Activated T-helper 17 cell treated with anti-CD3 and anti-CD28 coated beads, Interleukin-2, amount 50 U/mL, for 72 hours (primary cell): ENCODE measurements at places on chromosomes 1 and 21. TPM values are rescaled to one million over a fixed set of nuclear protein-coding genes. Genes with fewer than 3 reads are reported as not detected.

The LIN28A gene
- not detected for total RNA-seq

The GSTM1 gene
- total RNA-seq: not detected

The RCSD1 gene
- 75.5 TPM for total RNA-seq

The PODN gene
- not detected for total RNA-seq

DNA sequence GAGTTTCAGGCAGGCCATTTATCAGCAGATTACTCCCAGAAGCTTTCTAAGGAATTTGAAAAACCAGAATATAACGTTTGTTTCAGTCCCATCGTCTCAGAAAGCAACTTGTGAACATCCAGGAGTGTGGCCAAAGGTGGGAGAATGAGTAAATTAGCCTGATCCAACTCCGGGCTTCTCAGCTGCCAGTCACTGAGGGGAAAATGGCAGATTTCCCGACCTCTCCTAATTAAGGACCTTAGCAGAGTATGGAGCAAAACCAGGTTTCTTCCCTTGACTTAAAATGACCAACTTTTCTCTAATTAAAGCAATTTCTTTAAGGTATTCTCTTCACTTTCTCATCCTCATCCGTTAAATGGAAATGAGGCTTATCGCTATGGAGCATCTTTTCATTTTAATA, 1.0 kb downstream of the CORT start:
- no peak for ATAC-seq

DNA sequence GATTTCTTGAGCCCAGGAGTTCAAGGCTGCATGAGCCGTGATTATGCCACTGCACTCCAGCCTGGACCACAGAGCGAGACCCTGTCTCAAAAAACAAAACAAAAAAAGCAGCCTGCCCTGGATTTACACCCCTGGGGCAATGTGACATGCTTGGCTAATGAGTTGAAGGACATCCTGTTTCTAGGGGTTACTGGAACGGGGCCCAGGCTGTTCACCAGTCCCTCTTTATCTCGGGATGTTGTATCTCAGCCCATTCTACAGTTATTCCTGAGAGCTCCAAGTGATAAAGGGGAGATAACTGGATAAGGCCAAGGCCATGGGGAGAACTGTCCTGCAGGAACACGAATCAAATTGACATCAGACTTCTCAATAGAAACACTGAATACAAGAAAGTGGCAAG, 21.7 kb upstream of the S100A2 start:
- no peak for ATAC-seq

- ATAC-seq: no peak
These were observed 182.3 kb upstream of the GALNT2 start for GRCh38 chr1:229884765-229885164.

- no peak for ATAC-seq
These were observed 42.1 kb upstream of the LEPR start for GRCh38 chr1:65378247-65378946.

DNA sequence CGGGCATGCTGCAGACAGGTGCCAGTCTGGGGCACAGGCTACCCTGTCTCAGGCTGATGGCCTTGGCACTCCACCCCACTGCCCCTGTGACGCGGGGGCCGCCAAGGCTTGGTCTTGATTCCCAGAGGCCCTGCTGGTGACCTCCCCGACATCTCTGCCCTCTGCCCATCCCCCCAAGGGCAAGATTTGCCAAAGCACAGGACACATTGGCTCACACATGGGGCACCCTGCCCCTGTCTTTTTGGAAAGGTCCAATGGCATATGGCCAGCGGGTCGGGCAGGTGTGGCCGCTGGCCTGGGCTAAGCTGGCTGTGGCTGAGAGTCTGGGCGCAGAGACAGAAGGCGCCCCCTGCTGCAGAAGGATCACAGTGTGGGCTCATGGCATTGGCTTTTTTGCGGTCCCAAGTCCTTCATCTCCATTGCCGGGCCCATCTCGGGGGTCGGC, 4.6 kb downstream of the MIB2 start:
- no peak for ATAC-seq

DNA sequence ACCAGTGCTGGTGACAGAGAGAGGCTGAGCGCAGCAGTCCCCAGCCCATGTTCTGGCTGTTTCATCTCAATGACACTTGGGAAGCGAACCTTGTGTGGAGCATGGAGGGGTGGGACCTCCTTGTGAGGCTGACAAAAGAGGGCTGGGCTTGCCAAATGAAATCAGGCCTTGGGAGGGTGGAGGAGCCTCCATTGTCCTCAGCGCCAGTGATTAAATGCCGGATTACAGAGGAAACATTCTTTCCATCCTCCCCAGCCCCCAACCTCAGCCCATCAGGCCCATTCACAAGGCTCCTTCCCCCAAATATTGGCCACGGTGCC, 63.3 kb upstream of the PAXBP1 start:
- no peak for ATAC-seq

GRCh38 chr1:39305555-39305954, 101.1 kb downstream of the MACF1 start:
- ATAC-seq: no peak

GRCh38 chr1:17664322-17664721, 90.8 kb upstream of the ACTL8 start:
- no peak for ATAC-seq

GRCh38 chr1:36530791-36531190, 48.1 kb upstream of the CSF3R start:
- ATAC-seq: no peak

- no peak for ATAC-seq
These were observed 8.8 kb upstream of the ID3 start for GRCh38 chr1:23567996-23568607.

DNA sequence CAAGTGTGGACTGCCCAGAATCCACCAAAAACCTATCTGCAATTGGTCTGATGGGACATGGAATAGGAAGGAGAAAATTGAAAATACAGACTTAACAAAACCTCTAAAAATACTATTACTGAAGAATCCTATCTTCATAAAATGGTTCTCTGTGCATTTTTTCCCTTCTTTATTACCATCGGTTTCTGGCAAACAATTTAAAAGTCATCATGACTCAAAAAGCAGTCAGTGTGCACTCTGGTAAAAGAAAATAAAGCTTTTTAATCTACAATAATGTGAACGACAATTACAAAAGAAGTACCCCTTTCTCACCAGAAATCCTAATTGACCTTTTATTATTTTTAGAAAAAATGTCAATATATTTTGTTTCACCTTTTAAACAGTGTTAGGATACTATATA, 186.3 kb downstream of the TPR start:
- no peak for ATAC-seq

DNA sequence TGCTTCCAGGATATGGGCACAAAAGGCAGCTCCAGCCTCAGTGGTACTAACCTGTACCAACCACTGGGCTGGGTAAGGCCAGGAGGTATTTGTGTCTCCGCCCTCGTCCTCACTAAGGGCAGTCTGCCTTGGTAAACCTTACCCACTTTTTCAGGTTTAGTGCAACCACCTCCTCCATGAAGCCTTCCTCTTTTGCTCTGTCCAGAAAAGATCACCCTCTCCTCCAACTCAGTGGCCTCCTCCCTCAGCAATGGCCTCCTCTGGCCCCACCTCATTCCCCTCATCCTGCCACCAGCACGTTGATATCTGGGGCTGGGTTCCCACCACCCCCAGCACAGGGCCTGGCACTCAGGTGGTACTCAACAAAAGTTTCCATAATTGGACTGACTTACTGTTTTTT, 161.5 kb downstream of the GRIK3 start:
- no peak for ATAC-seq

DNA sequence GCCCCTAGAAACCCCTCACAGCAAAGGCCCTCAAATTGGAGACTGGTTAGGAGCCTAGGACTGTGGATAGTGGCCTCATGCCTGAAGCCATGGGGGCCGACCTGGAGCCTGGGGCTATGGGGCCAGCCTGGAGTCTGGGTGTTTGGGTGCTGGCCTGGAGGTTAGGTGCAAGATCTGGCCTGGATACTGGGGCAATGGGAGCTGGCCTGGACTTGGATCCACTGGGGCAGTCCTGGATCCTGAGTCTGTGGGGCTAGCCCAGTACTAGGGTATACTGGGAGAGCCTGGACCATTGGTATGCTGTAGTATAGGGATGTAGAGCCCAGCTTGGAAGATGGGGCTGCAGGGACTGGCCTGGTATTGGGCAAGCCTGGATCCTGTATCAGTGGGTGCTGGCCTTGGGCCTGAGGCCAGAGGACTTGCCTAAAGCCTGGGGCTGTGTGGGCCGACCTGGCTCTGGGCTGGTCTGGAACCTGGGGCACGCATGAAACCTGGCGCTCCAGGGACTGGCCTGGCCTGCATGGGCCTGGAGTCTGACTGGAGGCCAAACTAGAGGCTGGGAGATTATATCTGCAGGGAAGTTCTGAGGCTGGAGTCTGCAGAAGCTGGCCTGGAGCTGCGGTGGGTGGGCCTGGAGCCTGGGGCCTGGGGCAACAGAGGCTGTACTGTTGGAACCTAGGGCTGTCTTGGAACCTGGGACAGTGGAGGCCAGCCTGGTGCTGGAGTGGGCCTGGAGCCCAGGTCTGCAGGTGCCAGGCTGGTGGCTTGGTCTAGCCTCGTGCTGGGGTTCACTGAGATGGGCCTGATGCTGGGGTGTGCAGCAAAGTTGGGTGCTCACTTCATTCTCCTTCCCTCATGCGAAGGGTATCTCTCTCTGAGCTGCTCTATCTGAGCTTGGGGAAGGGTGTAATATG, 12.6 kb upstream of the DENND1B start:
- ATAC-seq: peak; percentile 18

GRCh38 chr21:42892582-42892930, 553 bp upstream of the NDUFV3 start:
- ATAC-seq: no peak

GRCh38 chr1:168792142-168792541, 63.1 kb upstream of the DPT start:
- peak; percentile 81 for ATAC-seq

GRCh38 chr21:32994305-32994704, 31.4 kb upstream of the OLIG2 start:
- ATAC-seq: no peak
